ENCODE measurements at places on chromosomes 5 and 9. TPM values are rescaled to one million over a fixed set of nuclear protein-coding genes. Genes with fewer than 3 reads are reported as not detected.
A peak's percentile ranks its signal among the peaks of the same experiment; 100 is the strongest.

DNA sequence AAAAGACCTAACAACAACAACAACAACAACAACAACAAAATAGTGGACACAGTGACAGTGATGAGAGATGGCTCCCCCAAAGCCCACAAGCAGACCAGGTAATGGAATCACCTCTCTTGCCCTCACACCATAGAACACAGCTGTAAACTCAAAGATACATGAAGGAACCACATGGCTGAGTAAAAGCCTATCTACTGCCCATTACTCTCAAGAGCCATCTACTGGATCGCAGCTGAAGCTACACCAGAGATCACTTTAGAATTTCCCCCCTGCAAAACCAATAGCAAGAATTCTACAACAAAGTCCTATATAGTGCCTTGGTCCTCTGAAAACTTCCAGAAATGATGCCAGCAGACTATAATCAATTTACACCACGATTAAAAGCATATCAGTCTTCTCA lies 1537.6 kb upstream of the CDH9 start:
- H3K4me1 ChIP-seq, result no peaks in the 10 kb centered on the region
- no peak for DNase-seq
- no peaks in the 10 kb centered on the region for H3K27me3 ChIP-seq
- no peaks in the 10 kb centered on the region for H3K36me3 ChIP-seq

DNA sequence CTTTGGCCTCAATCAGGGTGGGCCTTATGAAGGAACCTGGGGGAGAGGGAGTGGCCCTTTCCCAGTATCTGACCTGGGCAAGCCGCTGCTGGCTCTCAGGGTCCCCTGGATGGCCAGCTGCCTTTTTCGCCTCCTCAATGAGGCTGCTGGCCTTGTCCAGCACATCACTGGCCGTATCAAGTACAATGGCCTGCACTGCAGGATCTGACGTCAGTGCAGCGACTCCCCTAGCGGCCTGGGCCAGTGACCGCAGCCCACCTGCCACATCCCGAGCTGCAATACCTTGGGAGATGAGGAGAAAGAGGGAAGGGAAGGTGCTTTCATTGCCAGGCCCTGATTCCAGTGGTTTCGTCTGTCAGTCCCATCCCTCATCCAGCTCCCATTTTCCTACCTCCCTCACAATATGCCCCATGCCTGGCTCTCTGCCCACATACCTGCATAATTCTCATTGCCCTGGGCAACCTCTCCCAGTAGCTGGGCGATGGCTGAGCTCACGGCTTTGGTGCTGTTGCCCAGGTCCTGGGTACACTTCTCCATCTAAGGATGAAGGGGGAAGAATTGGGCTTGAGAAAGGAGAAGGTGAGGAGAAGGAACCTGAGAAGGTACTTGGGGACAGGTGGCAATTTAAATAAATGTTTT lies 19.1 kb downstream of the TLN1 start:
- H3K4me3 ChIP-seq, result no peak overlapping the region
- DNase-seq, result no peak
- peaks cover 100% of the 10 kb centered on the region for H3K36me3 ChIP-seq
- H3K4me1 ChIP-seq, result no peaks in the 10 kb centered on the region

DNA sequence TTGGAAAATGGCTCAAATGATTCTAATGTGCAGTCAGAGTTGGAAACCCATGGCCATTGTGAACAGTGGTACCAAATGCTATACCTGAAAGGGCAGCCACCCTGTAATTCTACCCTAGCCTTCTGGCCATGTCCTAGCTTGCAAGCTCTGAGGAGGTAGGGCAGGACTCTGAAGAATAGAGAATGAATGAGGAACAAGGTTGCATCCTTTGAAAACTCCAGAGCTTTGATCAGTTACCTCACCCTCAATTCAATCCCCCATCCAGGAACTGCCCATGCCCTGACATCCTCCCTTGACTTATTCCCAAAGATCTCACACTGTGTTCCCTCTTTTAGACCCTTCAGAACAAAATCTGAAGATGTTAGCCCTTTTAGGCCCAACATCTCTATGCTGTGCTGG lies 17.8 kb upstream of the ERMP1 start:
- H3K36me3 ChIP-seq, result no peaks in the 10 kb centered on the region
- no peak overlapping the region for H3K27ac ChIP-seq

DNA sequence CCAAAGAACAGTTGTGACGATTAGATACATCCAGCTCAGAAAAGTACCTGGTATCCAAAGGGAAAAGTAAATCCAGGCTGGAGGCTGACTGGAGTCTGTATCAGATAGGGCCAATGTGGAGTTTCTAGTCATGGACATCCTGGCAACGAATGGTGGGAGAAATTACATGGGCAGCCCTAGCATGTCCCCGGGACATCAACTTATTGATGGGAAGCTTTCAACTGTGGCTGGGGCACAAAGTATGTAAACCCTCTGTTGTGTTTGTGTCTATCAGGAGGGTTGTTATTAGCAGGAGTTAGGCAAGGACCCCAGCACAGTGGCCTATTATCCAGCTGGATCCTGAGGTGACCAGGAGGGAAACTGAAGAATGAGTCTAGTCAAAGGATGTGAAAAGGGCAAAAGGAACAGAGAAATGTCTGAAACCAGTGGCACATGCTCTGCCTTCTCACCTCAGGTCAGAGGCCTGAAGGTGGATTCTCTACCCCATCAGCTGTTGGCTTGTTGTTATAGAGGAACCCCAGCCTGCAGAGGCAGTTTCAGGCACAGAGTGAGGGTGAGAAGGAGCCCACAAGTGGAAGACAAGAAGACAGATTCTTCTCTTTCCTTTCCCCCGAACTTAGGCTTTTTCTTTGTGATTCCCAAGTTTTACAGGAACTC lies 19.9 kb downstream of the IFNW1 start:
- no peak overlapping the region for H3K27ac ChIP-seq
- no peak for DNase-seq
- no peaks in the 10 kb centered on the region for H3K36me3 ChIP-seq
- H3K4me3 ChIP-seq, result no peak overlapping the region
- no peaks in the 10 kb centered on the region for H3K4me1 ChIP-seq

GRCh38 chr5:174737330-174737729 lies 12.9 kb downstream of the MSX2 start:
- peaks cover 12% of the 10 kb centered on the region for H3K4me1 ChIP-seq
- no peak overlapping the region for H3K27ac ChIP-seq
- H3K4me3 ChIP-seq, result no peak overlapping the region

- no peak overlapping the region for H3K4me3 ChIP-seq
- no peak for DNase-seq
- H3K27ac ChIP-seq, result no peak overlapping the region
- H3K36me3 ChIP-seq, result no peaks in the 10 kb centered on the region
- peaks cover 5% of the 10 kb centered on the region for H3K4me1 ChIP-seq
- no peaks in the 10 kb centered on the region for H3K27me3 ChIP-seq
Measured at GRCh38 chr9:68473790-68474189, 66.9 kb downstream of the TMEM252 start.

DNA sequence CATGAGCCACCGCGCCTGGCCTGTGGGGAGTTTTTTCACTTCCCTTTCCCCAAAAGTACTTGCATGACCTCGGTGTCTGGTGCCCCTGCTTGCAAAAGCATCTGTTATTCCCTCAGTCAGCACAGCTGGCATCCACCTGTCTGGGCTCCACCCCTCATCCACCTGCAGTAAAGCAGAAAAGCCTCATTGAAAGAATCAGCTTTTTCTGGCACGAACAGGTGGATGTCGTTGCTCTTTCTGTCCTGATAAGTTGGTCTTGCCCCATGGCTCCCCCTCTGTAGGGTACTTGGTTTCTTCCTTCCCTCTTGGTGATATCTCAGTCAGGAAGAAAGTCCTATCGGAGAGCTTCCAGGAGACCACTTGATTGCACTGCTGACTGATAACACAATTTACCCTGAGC lies 37.4 kb downstream of the WWC1 start:
- no peaks in the 10 kb centered on the region for H3K27me3 ChIP-seq
- H3K4me1 ChIP-seq, result peaks cover 33% of the 10 kb centered on the region
- DNase-seq, result peak; percentile 53
- no peaks in the 10 kb centered on the region for H3K36me3 ChIP-seq
- peak overlapping the region; percentile 75 for H3K27ac ChIP-seq
- no peak overlapping the region for H3K4me3 ChIP-seq

- DNase-seq, result peak; percentile 60
- no peaks in the 10 kb centered on the region for H3K36me3 ChIP-seq
- H3K4me1 ChIP-seq, result no peaks in the 10 kb centered on the region
- no peaks in the 10 kb centered on the region for H3K27me3 ChIP-seq
- no peak overlapping the region for H3K4me3 ChIP-seq
Measured at GRCh38 chr5:137374110-137374714, 124.9 kb downstream of the SPOCK1 start.

- no peak overlapping the region for H3K27ac ChIP-seq
- no peaks in the 10 kb centered on the region for H3K36me3 ChIP-seq
- DNase-seq, result no peak
- no peak overlapping the region for H3K4me3 ChIP-seq
- no peaks in the 10 kb centered on the region for H3K4me1 ChIP-seq
- H3K27me3 ChIP-seq, result no peaks in the 10 kb centered on the region
Measured at GRCh38 chr5:77400645-77401044, 91.5 kb downstream of the WDR41 start.

DNA sequence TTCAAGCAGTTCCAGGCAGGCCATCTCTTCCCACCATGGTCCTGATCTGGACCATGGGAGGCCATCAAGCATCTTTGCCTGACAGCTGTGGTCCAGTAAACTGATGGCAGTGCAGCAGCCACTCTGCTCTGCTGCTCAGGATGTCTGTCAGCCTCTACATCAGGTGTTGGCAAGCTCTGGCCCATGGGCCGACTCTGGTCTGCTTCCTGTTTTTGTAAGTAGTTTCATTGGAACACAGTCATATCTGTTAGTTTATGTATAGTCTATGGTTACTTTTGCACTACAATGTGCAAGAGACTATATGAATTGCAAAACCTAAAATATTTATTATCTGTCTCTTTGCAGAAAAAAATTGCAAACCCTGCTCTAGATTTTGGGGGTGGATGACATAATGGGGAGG lies 225.0 kb downstream of the KCTD16 start:
- H3K4me3 ChIP-seq, result no peak overlapping the region
- no peaks in the 10 kb centered on the region for H3K27me3 ChIP-seq
- H3K27ac ChIP-seq, result no peak overlapping the region
- H3K4me1 ChIP-seq, result no peaks in the 10 kb centered on the region
- DNase-seq, result no peak

DNA sequence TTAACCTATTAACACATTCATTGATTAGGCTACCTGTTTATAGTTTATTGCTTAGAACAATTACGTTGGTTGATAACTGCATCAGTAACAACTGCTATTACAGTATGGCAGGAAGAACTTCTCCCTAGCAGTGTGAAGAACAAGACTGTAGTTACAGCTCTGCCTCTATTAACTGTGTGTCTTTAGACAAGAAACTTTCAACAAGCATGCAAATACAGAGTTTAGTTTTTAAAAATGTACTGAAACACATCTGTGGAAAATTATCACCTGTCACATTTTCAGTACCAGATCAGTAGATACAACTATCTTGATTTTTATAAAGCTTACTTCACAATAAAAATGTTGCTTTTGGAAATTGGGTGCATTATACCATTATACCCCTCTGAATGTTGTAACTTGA lies 22.2 kb downstream of the ELL2 start:
- peaks cover 83% of the 10 kb centered on the region for H3K4me1 ChIP-seq
- H3K27ac ChIP-seq, result no peak overlapping the region
- no peaks in the 10 kb centered on the region for H3K27me3 ChIP-seq
- H3K4me3 ChIP-seq, result no peak overlapping the region
- no peak for DNase-seq

SLC2A8 gene
- total RNA-seq, result 4.7 TPM

IFNA2 gene
- not detected for total RNA-seq

PNPLA7 gene
- total RNA-seq, result 21.4 TPM

FAM170A gene
- not detected for total RNA-seq

C9orf152 gene
- total RNA-seq, result not detected

NFX1 gene
- total RNA-seq, result 38.5 TPM
